ENCODE measurements at places on chromosomes 1 and 21.

- peak; percentile 41 for DNase-seq
These were observed 94.8 kb downstream of the MIS18A start for GRCh38 chr21:32184065-32184464.

DNA sequence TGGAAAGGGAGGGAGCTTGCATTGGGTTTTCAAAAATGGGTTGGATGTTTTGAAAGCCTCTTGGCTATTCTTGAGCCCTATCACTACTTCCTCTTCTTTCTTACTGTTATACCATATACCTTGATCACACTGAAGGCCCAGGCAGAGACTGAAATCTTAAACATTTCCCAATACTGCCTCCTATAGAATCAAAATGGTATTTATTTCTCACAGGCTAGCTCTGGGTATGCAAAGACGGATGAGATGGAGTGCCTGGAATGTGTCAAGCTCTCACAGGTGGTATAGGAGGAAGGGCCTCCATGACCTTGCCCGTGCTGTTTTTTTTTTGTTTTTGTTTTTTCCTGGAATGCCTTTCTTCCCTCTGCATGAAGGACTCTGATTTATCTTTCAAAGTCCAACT lies 268.4 kb upstream of the USP24 start:
- DNase-seq: no peak

- no peak for DNase-seq
These were observed 447 bp upstream of the PAQR6 start for GRCh38 chr1:156248323-156248683.

- DNase-seq: no peak
These were observed 41.7 kb downstream of the PKP1 start for GRCh38 chr1:201324821-201325677.

GRCh38 chr1:178241057-178241456 lies 147.2 kb downstream of the RASAL2 start:
- no peak for DNase-seq

GRCh38 chr1:247370786-247371732 lies 39.4 kb upstream of the ZNF496 start:
- DNase-seq: no peak

DNA sequence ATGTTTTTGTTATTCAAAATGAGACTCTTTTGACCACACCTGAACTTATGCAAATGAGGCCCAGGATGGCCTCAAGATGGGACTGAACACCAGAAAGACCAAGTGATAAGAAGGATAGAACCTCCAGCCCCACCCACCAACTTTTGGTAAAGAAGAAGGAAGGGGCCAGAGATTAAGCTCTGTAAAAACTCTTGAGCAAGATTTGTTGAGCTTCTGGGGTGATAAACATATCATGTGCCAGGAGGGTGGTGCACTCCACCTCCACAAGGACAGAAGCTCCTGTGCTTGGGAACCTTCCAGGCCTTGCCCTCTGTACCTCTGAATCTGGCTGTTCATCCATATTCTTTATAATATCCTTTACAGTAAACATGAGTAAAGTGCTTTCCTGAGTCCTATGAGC lies 5.3 kb downstream of the RSPH1 start:
- no peak for DNase-seq

DNA sequence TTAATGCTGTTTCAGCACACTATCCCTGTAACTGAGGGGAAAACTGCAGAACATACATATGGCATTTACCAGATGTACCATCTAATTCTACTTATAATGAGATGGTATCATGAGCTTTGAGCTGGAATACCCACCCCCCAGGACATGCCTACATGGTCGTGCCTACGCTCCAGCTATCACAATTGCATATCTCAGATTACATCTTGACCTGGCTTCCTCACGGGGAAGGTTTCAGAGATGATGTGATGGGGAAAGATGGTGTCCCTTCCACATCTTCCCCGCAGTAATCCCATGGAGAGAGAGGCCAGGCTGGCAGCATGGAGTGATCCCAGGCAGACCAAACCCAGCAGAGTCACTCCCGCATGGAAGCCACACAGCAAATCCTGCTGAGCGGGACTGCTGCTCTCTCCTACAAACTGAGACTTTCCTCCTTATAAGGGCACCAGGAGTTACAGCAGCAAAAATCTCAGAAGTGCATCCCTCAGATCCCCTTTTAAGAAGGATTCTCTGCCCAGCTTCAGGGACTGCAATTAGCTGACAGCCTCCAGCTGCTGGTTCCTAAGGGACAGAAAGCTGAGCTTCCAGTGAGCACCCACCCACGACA lies 67.1 kb downstream of the KCNH1 start:
- DNase-seq: no peak

DNA sequence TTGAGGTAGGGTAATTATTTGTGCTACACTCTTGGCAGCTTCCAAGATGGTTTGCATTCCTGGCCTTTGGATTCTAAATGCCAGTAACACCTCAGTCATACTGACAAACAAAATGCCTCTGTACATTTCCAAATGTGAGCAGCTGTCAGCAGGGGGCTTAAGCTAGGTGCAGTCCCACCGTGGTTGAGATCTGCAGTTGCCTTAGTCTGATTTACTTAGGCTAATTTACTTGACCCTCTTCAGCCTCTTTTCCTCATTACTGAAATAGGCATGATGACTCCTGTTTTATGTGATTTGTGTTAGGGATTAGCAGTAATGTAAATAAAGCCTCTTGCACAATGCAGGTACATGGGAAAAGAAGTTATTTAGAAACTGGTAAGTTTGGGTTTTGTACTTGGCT lies 13.5 kb upstream of the SPATA1 start:
- no peak for DNase-seq

DNA sequence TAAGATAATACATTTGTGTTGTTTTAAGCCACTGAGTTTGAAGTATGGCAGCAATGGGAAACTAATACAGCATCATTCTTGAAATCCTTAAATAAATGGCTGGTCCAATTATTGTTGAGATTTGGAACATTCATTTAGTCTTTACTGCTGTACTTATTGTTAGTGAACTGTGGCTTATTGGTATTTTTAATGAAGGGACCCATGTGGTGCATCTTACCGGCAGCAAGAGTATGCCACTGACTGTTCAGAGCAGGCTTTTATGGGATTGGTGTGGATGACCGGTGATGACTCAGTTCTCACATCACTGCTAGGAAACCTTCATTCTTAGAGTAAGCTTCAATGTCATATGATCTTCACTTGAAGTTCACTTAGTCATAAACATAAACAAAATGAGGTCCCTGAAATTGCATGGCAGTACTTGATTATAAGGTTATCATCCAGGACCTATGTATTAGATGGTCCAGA lies 31.5 kb downstream of the PRKAA2 start:
- DNase-seq: no peak

- DNase-seq: no peak
These were observed 209.9 kb downstream of the SDCCAG8 start for GRCh38 chr1:243465738-243466137.

DNA sequence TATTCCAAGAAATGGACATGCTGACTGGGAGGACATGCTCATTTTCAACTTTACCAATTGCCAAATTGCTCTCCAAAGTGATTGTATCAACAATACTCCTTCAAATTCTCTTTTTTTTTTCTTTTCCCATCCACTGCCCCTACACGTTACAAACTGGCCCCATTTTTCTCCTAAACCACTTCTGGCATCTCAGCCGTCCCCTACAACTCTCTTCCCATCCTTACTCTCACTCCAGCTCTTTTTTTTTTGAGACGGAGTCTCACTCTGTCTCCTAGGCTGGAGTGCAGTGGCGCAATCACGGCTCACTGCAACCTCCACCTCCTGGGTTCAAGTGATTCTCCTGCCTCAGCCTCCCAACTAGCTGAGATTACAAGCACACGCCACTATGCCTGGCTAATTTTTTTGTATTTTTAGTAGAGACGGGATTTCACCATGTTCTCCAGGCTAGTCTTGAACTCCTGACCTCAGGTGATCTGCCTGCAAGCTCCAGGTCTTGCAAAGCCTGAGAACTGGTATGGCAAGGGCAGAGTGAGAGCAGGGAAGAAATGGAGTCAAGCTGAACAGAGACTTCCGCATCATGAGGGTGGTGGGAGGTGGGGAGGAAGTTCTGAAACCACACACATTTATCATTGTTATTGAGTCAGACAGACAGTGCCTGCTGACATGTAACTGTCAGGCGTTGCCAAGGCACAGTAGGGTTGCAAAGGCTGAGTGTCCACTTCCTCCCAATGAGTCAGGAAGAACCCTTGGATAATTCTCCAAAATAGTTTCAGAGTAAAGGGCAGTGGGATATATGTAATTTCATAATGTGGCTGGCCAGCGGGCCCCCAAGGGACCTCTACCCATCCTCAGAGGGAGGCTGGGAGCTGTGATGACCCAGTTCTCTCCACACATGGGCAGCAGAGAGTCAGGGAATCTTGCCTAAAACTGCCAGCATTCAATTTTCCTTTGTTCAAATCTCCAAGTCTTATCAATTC lies 17.4 kb downstream of the CELA3A start:
- DNase-seq: no peak

DNA sequence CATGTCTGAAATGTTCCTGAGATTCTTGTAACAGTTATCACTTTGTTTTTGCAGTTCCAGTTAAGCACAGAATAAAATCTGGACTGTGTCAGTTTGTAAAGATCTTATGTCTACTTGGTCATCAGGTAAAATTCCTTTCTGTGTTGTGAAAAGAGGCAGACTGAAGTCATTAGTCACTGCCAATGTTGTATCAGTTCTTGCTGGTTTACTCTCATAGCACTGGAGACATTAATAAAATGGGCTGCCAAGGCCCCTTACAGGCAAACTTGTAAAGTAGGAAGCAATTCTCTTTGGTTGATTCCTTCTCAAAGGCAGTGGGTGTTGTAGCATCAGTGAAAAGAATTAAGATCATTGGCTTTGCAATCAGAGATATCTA lies 61.4 kb upstream of the ST6GALNAC3 start:
- DNase-seq: no peak

DNA sequence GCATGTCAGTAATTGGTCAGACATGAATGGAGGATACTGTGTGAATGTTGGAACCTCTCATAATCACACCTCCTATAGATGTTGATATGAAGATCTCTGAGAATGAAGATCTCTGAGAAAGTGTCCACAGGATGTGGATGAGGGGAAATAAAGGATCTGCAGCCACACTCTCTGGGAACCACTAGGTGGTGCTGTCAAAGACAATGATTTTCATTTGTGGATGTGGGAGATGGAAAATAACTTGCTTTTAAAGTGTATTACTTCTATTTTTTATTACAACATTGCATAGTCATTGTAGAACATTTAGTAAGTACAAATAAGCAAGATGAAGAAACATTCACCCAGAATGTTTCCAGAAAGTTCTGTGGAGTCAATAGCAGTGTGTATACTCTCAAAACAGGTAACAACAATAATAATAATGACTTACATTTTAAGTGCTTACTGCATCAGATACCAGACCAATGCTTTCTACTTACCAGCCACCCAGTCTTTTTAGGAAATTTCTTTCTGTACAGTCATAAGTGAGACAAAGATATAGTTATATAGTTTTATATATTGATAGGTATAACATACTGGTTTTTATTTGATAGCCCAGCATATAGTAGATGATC lies 128.2 kb downstream of the ATG4C start:
- DNase-seq: no peak

GRCh38 chr1:111629190-111629954 lies 9.8 kb downstream of the RAP1A start:
- DNase-seq: no peak

- DNase-seq: peak; percentile 92
These were observed 79.4 kb downstream of the CAPZB start for GRCh38 chr1:19405761-19406487.

- DNase-seq: no peak
These were observed 40.2 kb upstream of the ZNF124 start for GRCh38 chr1:247212012-247212411.

GRCh38 chr1:53729456-53730223 lies 9.3 kb downstream of the GLIS1 start:
- DNase-seq: no peak

- DNase-seq: no peak
These were observed 35.5 kb upstream of the MAP10 start for GRCh38 chr1:232769733-232770132.

DNA sequence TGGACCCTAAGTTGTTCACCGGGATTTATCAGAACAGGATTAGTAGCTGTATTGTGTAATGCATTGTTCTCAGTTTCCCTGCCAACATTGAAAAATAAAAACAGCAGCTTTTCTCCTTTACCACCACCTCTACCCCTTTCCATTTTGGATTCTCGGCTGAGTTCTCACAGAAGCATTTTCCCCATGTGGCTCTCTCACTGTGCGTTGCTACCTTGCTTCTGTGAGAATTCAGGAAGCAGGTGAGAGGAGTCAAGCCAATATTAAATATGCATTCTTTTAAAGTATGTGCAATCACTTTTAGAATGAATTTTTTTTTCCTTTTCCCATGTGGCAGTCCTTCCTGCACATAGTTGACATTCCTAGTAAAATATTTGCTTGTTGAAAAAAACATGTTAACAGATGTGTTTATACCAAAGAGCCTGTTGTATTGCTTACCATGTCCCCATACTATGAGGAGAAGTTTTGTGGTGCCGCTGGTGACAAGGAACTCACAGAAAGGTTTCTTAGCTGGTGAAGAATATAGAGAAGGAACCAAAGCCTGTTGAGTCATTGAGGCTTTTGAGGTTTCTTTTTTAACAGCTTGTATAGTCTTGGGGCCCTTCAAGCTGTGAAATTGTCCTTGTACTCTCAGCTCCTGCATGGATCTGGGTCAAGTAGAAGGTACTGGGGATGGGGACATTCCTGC lies 3.9 kb upstream of the OLFML3 start:
- DNase-seq: no peak

DNA sequence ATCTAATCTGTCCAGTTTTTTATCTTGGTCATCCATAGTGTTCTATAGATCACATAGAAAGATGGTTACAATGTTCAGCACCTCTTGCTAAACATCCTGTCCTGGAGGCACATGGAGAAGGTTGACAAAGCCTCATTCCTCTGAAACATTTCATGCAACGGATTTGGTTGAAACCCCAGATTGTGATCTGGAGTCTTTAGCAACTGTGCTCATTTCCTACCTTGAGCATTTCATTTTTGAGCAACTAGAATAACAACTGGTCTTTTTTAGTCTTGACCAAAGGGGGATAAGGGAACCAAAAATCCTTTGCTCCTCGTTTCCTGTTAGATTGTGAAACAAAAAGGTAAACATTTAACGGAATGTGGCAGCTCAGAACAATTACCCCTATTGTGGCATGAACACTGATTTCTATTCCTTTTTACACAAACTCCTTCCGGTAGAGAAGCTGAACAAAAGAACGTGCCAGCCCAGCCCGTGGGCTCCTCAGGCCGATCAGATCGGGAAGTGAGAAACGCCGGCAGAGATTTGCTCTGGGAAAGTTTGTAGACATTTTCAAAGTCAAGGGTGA lies 94.7 kb upstream of the ERRFI1 start:
- no peak for DNase-seq

GRCh38 chr1:89833183-89834082 lies 12.6 kb downstream of the LRRC8D start:
- DNase-seq: no peak

DNA sequence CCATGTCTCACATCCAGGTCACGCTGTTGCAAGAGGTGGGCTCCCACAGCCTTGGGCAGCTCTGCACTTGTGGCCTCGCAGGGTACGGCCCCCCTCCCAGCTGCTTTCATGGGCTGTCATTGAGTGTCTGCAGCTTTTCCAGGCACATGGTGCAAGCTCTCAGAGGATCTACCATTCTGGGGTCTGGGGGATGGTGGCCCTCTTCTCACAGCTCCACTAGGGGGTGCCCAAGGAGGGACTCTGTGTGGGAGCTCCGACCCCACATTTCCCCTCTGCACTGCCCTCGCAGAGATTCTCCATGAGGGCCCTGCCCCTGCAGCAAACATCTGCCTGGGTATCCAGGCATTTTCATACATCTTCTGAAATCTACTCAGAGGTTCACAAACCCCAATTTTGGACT lies 219.4 kb downstream of the LRRC7 start:
- no peak for DNase-seq
